Natural killer cell (primary cell): ENCODE measurements at places on chromosomes 7 and 10. TPM values are rescaled to one million over a fixed set of nuclear protein-coding genes. Genes with fewer than 3 reads are reported as not detected.

DNA sequence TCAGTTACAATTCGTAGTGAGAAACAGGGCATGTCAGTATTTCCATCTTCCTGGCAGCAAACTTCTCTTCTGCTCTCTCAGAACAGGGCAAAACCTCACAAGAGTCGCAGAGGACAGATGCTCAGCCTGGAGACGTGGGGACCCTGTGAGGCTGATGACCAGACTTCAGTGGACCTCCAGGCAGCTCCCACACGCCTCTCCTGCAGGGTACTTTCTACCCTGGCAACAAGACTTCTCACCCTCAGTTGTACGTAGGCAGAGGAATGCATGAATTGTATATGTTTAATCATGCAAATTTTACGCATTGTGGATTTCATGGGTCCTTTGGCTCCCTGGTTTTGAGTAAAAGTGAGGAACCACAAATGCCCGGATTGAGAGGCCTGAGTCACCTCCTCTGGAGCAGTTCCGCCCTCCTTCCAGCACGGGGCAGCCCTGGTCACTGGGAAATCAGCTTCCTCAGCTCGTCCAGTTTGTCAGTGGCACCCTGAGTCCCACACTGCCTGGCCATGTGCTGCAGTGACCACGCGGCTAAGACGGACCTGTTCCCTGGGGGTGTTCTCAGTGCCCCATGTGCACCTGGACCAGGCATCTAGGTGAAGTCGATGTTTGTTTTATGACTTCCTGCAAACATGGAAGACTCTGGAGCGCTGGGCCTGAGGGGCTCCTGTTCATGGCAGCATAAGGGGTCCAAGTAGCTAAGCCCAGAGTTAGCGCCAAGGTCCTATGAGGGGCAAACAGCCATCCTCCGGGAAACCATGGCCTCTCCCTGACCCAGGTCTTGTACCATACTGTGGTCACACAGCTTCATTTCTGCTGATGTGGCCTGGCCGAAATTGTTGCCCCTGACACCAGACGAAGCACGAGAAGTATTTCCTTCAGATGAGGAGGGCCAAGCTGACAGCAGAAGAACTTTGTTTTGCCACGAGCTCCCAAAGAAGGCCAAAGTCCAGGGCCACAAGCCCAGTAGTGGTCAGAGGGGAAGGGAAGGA, 165.1 kb downstream of the TNS3 start:
- no peaks in the 10 kb centered on the region for H3K4me1 ChIP-seq
- DNase-seq: no peak
- H3K4me3 ChIP-seq: no peak overlapping the region
- H3K36me3 ChIP-seq: no peaks in the 10 kb centered on the region
- no peak overlapping the region for H3K27ac ChIP-seq

The DOCK1 gene
- total RNA-seq: 0.07 TPM

- no peaks in the 10 kb centered on the region for H3K27me3 ChIP-seq
- H3K4me1 ChIP-seq: no peaks in the 10 kb centered on the region
- no peak overlapping the region for H3K4me3 ChIP-seq
Measured at GRCh38 chr7:93747019-93747418, 143.5 kb downstream of the TFPI2 start.

GRCh38 chr7:47751043-47751442, 169.1 kb upstream of the TNS3 start:
- DNase-seq: no peak
- H3K36me3 ChIP-seq: no peaks in the 10 kb centered on the region
- no peaks in the 10 kb centered on the region for H3K27me3 ChIP-seq
- H3K4me1 ChIP-seq: no peaks in the 10 kb centered on the region
- H3K4me3 ChIP-seq: no peak overlapping the region
- H3K27ac ChIP-seq: no peak overlapping the region

GRCh38 chr10:25561758-25562157, 372.3 kb upstream of the MYO3A start:
- no peaks in the 10 kb centered on the region for H3K36me3 ChIP-seq
- no peak overlapping the region for H3K4me3 ChIP-seq
- no peaks in the 10 kb centered on the region for H3K27me3 ChIP-seq
- no peak overlapping the region for H3K27ac ChIP-seq
- no peak for DNase-seq

The WDFY4 gene
- 3.5 TPM for total RNA-seq

DNA sequence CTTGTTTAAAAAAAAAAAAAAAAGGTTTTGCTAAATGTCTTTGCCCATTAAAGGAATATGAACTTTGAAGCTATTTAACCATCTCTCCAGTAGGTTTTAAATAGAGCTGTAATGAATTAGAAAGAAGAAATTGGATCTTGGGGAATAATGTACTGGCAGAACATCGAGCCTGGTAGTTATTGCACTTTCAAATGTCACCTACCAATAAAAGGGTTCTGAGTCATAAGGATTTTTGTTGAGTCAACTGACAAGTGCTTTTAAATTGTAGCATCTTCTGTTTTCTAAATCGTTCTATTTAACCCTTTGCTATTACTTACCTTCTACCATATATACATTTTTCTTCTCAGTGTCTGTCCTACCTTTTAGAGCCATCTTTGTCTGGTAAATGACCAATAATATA, 10.7 kb downstream of the CUTC start:
- peaks cover 82% of the 10 kb centered on the region for H3K36me3 ChIP-seq
- H3K27me3 ChIP-seq: no peaks in the 10 kb centered on the region
- H3K4me1 ChIP-seq: no peaks in the 10 kb centered on the region
- no peak for DNase-seq

The UNC5B gene
- 0.09 TPM for total RNA-seq

The EBF3 gene
- total RNA-seq: not detected

The PRF1 gene
- 2,133 TPM for total RNA-seq

DNA sequence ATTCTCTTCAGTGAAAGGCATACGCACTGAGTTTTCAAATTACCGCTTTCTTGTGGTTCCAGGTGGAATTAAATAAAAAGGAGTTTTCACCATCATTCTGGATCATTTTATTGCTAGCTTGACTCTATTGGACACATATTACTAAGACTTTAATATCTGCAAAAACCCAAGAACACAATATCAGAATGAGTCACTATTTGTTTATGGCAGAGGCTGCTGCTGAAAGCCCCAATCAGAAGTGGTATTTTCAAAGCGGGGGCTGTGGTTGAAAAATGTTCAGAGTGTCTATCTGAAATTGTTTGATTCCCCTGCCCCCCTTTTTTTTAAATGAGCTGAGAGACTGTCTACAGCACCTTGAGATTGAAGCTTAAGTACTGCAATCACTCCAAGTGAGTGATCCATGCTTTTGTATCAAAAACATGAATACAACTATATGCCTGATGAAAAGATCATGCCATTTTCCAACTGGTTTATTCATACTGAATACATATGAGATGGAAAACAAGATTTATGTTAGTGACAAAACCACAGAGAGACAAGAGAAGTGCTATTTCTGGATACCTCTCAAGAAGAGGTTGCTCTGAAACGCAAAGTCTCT, 376.4 kb downstream of the HTR7 start:
- no peaks in the 10 kb centered on the region for H3K27me3 ChIP-seq
- no peak overlapping the region for H3K4me3 ChIP-seq
- no peaks in the 10 kb centered on the region for H3K36me3 ChIP-seq
- DNase-seq: no peak
- H3K27ac ChIP-seq: no peak overlapping the region

The ZNF107 gene
- total RNA-seq: 13.3 TPM

GRCh38 chr10:4450981-4451908, 374.8 kb upstream of the AKR1E2 start:
- no peaks in the 10 kb centered on the region for H3K36me3 ChIP-seq
- H3K27ac ChIP-seq: no peak overlapping the region
- H3K27me3 ChIP-seq: no peaks in the 10 kb centered on the region
- H3K4me1 ChIP-seq: no peaks in the 10 kb centered on the region

The TAS2R39 gene
- total RNA-seq: not detected

The VSTM4 gene
- 0.57 TPM for total RNA-seq

The BICC1 gene
- 0.14 TPM for total RNA-seq

DNA sequence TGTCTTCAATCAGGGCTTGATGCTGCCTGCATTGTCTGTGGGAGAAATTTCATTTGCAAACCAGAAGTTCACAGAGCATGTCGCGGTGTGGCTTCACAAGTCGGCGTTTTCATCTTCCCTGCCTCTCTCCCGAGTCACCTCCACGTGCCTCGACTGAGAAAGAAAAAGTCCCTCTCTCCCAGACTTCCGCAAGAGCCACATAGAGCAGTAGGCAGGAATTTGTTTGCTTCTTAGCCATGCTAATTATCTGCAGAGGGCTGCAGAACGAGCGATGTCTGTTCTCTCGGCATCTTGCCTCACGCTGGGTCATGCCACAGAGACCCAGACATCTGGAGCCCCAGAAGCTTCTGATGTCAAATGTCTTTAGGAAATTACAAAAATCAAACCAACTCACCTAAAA, 272.2 kb downstream of the TCF7L2 start:
- H3K36me3 ChIP-seq: no peaks in the 10 kb centered on the region
- H3K4me3 ChIP-seq: no peak overlapping the region
- no peak overlapping the region for H3K27ac ChIP-seq
- H3K4me1 ChIP-seq: peaks cover 3% of the 10 kb centered on the region

- DNase-seq: no peak
- H3K36me3 ChIP-seq: no peaks in the 10 kb centered on the region
- no peaks in the 10 kb centered on the region for H3K27me3 ChIP-seq
- no peak overlapping the region for H3K27ac ChIP-seq
Measured at GRCh38 chr7:25385506-25386136, 157.3 kb upstream of the NPVF start.

The GPRIN2 gene
- total RNA-seq: not detected

DNA sequence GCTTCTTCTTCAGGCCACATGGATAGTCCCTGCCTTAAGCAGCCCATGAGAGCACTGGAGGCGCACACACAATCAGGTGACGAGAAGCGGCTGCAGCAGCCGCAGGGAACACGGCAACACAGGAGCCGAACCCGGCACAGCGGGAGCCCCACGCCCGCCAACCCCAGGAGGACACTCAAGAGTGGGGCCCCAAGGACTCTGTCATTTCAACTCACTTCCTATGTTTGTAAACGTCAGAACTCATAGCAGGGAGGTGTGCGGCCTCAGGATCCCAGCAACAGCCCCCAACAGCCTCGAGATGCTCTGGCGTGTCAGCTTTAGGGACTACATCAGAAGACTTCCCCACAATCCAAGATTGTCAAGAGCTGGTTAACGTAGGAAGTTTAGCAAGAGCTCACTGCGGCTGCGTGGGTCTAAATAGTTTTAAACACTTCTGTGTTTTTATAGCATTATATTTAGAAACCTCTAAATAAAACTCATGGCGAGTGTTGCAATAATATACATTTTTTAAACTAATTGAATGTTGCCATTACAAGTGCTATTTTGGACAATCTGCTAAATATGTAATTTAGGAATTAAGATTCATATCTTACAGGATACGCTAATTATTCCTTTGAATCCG, 123.4 kb downstream of the MAD1L1 start:
- H3K36me3 ChIP-seq: no peaks in the 10 kb centered on the region
- H3K27ac ChIP-seq: no peak overlapping the region
- H3K27me3 ChIP-seq: no peaks in the 10 kb centered on the region
- H3K4me1 ChIP-seq: peaks cover 41% of the 10 kb centered on the region
- DNase-seq: no peak

The SAP25 gene
- total RNA-seq: 46.4 TPM

DNA sequence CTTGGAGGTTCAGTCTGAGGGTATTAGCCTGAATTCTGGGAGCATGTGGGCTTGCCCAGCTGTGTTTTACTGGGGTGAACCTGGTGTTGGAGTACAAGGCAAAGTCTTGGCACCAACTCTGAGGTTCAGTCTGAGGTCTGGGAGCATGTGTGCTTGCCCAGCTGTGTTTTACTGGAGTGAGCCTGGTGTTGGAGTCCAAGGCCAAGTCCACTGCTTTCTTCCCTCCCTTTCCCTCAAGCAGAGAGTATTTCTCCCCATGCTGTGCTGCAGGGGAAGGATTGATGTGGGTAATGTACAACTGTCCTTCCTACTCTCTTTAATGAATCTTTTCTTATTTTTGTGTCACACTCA, 236.1 kb downstream of the NXPH1 start:
- no peaks in the 10 kb centered on the region for H3K27me3 ChIP-seq
- DNase-seq: no peak
- no peak overlapping the region for H3K4me3 ChIP-seq
- no peaks in the 10 kb centered on the region for H3K36me3 ChIP-seq
- H3K4me1 ChIP-seq: no peaks in the 10 kb centered on the region
- H3K27ac ChIP-seq: no peak overlapping the region

DNA sequence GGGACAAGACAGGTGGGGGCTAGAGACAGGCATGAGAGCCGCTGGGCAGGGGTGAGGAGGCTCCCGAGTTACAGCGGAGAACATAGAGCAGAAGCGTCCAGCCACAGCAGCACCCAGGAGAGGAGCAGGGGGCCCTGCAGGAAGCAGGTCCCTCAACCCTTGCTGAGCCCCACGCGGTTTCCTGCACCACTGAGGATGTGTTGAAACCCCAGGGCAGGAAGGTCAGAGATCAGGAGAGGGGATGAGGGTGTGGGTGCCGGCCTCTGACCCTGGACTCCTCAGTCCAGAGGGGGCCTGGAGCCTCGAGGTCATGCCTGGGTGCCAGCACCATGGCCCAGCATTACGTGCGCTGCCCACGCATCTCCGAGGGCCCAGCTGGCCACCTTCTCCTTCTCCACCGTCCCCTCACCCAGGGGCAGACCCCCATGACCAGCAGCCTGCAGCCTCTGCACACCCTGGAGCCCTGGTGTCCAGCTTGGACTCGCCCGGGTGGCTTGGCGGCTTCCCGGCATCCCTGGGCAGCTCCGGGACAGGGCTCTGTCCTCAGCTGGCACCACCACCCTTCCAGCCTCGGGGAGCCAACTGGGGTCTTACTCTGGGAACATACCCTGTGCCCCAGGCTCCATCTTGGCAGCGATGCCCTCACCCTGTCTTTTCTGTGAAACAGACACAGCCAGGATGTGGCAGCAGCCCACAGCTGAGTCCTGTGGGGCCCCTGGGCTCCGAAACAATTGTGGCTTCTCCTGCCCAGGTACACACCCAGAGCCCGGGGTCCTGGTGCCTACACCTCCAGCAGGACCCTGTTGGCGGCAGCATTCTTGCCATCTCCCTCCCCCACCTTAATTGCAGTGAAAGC, 52.0 kb downstream of the STK32C start:
- peaks cover 17% of the 10 kb centered on the region for H3K4me1 ChIP-seq
- no peaks in the 10 kb centered on the region for H3K36me3 ChIP-seq
- H3K27ac ChIP-seq: peak overlapping the region; percentile 84
- H3K4me3 ChIP-seq: no peak overlapping the region
- no peaks in the 10 kb centered on the region for H3K27me3 ChIP-seq
- no peak for DNase-seq

GRCh38 chr10:11404901-11405300, 206.5 kb downstream of the USP6NL start:
- H3K27me3 ChIP-seq: no peaks in the 10 kb centered on the region
- no peaks in the 10 kb centered on the region for H3K36me3 ChIP-seq
- DNase-seq: no peak

- H3K27me3 ChIP-seq: no peaks in the 10 kb centered on the region
- no peak overlapping the region for H3K4me3 ChIP-seq
- H3K4me1 ChIP-seq: no peaks in the 10 kb centered on the region
Measured at GRCh38 chr7:124085179-124085578, 52.3 kb upstream of the TMEM229A start.

The KCND2 gene
- not detected for total RNA-seq

- H3K27ac ChIP-seq: peak overlapping the region; percentile 3
- no peak overlapping the region for H3K4me3 ChIP-seq
- peaks cover 20% of the 10 kb centered on the region for H3K36me3 ChIP-seq
- H3K4me1 ChIP-seq: peaks cover 29% of the 10 kb centered on the region
- H3K27me3 ChIP-seq: no peaks in the 10 kb centered on the region
- DNase-seq: peak; percentile 66
Measured at GRCh38 chr7:55498142-55498541, 74.2 kb downstream of the VOPP1 start.
